ENCODE measurements at places on chromosomes 12 and 14.
A peak's percentile ranks its signal among the peaks of the same experiment; 100 is the strongest.

DNA sequence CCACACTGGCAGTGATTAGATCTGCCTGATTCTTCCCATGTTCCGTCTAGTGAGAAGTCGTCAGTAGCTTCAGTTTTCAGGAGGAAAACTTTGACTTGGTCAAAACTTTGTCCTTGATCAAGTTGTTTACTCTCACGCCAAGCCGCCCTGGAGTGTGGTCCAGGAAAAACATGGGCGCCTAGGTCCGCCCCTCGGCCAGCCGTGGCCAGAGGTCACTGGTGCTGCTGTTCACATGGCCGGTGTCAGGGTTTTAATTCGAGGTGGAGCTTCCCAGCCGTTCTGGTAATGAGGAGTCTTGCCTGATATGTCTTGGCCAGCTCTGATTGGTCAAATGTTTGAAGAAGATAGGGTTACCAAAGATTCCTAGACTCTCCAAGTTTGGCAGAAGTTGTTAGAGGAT, 71.5 kb downstream of the PPP2R5C start:
- no peak for DNase-seq

- DNase-seq = no peak
These were observed 85.9 kb downstream of the CRADD start for GRCh38 chr12:93762912-93763553.

DNA sequence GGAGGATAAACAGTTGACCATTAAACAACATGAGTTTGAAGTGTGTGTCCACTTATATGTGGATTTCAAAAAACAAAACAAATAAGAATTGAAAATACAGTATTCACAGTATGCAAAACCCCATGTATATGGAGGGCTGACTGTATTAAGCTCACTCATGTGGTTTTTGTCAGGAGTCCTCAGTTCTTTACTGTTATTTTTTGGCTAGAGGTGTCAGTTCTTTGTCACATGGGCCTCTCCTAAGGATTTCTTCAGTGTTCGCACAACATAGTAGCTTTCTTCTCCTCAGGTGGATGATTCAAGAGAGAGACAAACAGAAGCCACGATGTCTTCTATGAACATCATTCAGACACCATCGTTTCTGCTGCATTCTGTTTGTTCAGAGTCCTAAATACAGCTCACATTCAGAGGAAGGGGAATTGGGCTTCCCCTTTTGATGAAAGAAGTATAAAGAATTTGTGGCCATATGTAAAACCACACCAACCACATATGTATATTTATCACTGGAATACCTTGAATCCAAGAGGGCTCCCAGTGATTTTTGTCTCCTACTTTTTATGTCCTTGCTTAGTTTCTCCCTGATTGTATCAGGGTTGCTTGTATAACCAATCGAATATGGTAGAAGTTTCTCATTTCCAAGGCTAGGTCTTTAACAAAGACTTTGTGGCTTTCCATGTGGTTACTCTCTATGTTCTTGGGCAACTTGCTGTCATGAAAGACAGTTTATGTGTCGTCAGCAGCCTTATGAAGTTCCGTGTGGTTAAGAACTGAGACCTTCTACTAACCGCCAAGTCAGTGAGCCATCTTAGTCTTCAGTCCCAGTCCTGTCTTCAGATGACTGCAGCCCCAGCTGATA, 18.9 kb downstream of the MNAT1 start:
- DNase-seq = no peak

DNA sequence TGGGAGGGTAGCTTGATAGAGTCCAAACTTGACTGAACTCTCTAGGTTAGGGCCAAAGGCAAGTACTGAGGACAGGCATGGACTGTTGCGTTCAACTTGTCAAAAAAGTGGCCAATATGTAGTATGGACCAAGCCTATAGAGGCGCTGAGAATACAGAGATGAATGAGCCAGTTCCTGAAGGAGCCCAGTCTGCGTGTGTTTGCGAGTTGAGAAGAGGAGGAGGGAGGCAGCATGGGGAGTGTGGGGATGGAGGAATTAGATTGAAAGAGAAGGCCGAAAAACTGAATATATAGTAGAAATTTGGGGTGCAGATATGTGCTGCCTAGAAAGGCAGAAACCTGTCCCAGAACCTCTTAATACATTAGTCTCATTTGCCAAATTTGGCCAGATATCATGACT, 412.4 kb downstream of the PCNX1 start:
- DNase-seq = peak; percentile 55

GRCh38 chr12:51027342-51027835, 1.2 kb upstream of the SLC11A2 start:
- DNase-seq = no peak

GRCh38 chr14:74608959-74609611, 3.0 kb downstream of the LTBP2 start:
- DNase-seq = peak; percentile 85

- no peak for DNase-seq
These were observed 27.6 kb downstream of the BCL11B start for GRCh38 chr14:99244367-99244901.

DNA sequence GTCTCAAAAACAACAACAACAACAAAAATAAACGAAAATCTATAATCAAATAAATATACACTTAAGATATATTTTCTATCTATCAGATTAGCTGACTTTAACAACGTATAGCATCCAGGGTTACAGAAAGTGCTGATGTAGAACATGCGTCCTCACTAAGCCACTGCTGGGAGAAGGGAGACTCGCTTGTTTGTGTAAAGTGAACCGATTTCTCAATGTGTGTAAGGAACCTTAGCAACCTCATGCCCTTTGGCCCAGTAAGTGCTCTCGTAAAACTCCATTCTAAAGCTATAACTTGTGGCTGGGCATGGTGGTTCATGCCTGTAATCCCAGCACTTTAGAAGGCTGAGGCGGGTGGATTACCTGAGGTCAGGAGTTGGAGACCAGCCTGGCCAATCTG, 23.8 kb downstream of the NFKBIA start:
- DNase-seq = no peak

DNA sequence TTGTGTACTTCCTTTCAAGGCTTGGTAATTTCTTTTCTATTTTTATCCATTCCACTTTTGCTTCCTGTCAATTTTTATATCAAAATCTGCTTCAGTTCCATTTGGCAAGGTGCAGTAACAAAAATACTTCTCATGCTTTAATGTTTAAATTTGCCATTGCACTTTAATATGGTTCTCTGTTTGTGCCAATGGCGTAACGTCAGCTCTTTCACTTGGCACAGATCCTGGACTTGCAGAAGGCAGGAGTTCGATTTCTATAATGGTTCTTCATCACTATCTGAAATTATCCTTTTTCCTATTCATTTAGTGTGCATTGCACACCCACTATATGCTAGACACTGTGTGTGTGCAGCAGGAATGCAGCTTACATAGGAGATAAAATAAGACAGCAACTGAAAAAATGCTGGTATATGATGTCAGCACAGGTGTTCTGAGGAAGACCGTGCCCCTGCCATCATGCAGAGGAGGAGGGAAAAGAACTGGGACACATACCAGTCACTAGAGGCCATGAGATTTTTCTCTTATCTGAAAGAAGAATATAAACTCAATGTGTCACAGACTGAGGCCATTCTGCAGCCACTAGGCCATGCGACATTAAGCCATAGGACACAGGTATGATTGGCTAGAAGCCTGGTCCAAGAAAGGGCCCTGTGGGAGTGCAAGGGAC, 298.2 kb downstream of the RPAP3 start:
- DNase-seq = no peak

GRCh38 chr14:69079747-69080146, 73.2 kb downstream of the DCAF5 start:
- DNase-seq = no peak

DNA sequence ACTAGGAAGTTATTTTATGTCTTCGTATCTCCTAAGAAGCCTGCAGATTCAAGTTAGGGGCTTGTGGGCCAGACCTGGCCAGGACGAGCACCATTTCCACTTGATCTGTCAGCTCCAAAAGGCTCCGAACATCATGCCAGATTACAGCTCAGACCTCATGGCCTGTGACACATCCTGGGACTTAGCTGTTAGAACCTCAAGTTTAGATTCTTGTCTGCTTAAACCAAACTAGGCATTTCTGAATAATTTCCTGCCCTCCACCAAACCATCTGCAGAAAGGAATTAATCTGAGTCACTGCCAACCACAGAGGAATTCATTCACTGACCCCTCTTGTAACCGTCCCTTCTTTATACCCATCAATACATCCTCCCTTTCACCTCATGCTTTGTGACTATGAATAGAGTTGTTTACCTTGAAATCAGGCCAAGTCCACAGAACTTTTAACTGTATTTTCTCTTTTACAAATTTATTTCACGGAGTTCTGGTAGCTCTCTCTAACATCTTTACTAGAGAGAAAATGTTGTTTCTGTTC, 120.3 kb downstream of the FBXL14 start:
- DNase-seq = peak; percentile 44

- DNase-seq = no peak
These were observed 7.5 kb downstream of the CCDC60 start for GRCh38 chr12:119341988-119342387.

DNA sequence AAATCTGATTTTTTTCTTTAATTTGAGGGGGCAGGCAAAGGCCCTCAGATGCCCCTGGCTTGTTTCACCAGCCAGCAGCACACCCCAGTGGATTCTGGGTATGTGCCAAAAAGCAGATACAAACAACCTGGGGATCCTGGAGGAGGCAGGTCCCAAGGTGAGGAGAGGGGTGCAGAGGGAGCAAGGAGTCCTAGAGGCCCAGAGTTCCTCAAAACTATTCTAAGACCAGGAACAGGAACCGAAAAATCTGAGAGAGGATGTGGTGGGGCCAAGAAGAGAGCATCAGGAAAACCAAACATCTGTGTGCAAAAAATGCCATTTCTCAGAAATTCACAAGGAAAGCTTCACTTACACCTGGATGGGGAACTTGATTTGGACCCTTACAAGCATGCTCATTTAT, 8.2 kb downstream of the KCNA5 start:
- DNase-seq = no peak

- DNase-seq = no peak
These were observed 258.7 kb upstream of the BTG1 start for GRCh38 chr12:92404259-92404894.

- DNase-seq = peak; percentile 42
These were observed 304.1 kb downstream of the SYT1 start for GRCh38 chr12:79168687-79169086.

GRCh38 chr14:60590991-60591414, 58.3 kb downstream of the SIX1 start:
- peak; percentile 2 for DNase-seq

DNA sequence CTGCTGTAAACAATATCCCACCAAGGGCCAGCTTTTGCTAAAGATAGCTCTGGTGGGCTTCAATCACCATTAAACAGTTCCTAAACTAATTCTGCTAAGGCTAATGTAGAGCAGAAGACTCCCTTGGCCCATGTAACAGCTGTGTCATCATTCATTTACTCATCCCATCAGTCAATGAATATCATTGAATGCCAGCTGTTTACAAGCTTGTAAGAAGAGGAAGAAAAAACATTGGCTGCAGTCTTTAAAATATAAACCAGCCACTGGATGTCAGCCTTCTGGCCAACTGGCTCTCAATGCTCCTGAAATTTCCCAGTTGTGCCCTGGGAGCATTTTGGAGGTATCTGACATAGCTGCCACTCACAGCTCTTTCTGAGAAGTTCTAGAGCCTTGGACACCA, 18.0 kb upstream of the MAP3K9 start:
- peak; percentile 46 for DNase-seq

- no peak for DNase-seq
These were observed 6.9 kb upstream of the MED13L start for GRCh38 chr12:116284396-116284795.
